ENCODE measurements at places on chromosomes 2 and 18. TPM values are rescaled to one million over a fixed set of nuclear protein-coding genes. Genes with fewer than 3 reads are reported as not detected.

The EGR4 gene
- 0.05 TPM for total RNA-seq

The MREG gene
- 19.7 TPM for total RNA-seq

DNA sequence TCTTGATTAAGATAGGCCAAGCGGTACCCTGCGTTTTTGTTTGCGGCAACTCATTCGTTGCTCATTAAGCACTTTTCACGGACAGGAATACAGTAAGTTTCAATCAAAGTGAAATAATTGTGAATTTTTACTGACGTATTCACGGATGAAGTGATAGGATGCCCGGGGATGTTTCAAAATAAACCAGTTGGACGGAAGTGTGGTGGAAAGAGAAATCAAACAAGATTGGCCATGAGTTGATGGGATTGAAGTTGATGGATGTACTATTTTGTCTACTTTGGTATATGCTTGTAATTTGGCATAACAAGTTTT lies 481 bp downstream of the TMEM177 start:
- no peak for DNase-seq

DNA sequence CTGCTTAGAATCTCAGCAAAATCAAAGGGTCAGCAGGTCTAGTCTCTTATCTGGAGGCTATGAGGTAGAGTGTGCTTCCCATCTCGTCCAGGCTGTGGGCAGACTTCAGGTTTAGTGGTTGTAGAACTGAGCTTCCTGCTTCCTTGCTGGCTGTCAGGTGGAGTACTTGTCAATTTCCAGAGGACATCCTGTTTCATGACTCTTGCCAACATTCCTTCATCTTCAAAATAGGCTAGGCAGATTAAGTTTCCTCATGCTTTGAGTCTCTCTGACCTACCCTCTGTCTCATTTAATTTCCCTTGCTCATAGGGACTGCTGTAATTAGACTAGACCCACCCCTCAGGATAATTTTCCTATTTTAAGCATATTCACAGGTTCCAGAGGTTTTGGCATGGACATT lies 562.6 kb downstream of the SPAG16 start:
- DNase-seq, result no peak

DNA sequence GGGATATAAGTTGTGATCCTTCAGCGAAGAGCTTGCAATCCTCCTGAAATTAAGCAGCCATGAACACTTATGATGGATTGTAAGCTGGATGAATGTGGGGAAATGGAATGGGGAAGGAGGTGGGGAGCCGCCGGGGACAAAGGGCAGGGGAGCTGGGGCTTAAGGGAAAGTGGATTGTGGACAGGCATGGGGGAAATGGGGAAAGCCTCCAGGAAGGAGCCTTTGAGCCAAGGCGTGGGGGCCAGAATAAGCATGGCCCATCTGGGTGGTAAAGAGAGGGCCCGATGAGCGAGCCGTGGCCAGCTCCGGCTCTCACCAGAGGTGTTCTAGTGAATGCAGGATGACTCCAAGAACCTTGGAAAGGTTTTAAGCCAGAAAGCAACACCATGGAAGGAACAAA lies 124.0 kb downstream of the SMAD7 start:
- no peak for DNase-seq

DNA sequence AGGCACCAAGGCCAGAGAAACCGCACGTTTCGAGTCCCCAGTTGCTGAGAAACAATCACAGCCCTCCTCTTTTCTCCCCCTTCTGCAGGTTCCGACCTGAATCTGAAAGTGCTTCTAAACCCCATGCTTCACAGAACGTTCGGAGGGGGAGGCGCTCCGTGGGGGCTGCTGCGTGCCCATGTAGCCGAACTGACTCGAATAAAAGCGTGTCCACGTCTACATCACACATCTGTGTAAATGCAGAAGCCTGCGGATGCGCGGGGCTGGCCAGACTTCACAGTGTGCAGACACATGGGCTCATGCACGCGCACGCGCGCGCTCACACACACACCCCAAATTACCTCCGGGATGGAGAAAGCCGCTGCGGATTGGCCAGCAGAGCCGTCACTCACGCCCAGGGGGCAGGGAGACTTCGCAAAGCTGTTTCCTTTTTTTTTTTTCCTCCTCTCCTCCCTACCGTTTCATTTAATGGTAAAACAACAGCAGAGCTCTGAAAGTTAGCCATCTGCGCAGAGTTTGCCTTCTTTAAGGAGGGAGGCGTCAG lies 2.3 kb downstream of the ZNF516 start:
- peak; percentile 100 for DNase-seq

- DNase-seq, result no peak
Observed at GRCh38 chr2:160941290-160941846, 218.9 kb upstream of the TANK start.

GRCh38 chr2:27249891-27250651 lies 12.8 kb downstream of the SLC30A3 start:
- peak; percentile 42 for DNase-seq

GRCh38 chr2:225317186-225317585 lies 82.3 kb upstream of the NYAP2 start:
- no peak for DNase-seq

GRCh38 chr18:66728951-66729350 lies 125.1 kb upstream of the CDH19 start:
- DNase-seq, result no peak

The REEP1 gene
- 0.38 TPM for total RNA-seq

DNA sequence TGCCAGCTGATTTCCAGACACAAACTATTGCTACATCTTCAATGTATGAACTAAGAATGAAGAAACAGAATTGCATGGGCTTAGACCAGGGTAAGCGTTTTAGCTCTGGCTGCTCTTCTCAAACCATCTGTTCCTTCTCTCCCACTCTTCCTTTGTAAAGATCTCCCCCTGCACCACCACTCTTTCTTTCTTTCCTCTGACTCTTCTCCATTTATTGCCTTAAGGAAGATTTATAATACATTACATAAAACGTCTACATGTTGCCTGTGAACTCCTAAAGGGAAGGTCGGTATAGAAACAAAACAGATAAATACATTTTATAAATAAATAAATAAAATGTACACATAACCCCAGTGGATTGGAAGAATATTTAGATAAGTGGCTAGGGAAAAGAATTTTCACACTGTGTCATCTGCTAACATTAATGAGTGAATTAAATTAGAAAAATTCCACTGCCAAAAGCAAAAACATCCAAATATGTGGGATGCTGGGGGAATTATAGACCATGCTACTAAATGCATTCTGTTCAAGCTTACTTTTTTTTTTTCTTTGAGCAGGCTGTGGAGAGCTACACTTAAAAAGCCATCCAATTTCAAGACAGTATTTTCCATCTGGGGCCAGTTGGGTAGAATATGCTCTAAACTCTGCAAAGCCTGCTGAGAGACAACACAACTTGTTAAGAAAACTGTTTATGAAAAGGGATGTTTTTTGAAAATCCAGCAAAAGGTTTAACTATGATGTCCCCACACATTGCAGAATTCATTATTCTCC lies 41.5 kb downstream of the NCKAP5 start:
- DNase-seq, result no peak

GRCh38 chr2:195489101-195489500 lies 167.9 kb upstream of the SLC39A10 start:
- no peak for DNase-seq

DNA sequence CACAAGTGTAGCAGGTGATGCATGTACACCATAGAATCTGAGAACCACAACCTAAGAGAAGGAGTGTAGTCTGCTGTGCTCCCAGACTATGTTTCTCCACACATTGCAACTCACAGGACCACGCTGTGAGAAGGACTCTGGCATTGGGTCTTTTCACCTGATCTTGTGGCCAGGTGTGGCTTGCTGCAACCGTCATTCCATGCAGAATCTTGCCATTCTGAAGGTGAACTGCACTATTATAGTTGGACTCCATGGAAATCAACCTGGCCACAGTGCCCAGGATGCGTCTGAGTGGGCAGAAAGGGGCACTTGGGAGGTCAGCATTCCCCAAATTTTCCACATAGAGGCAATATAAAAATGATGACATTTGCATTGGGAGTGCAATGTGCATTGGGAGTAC lies 122.2 kb downstream of the CAPN13 start:
- no peak for DNase-seq

The MC5R gene
- 0.61 TPM for total RNA-seq

DNA sequence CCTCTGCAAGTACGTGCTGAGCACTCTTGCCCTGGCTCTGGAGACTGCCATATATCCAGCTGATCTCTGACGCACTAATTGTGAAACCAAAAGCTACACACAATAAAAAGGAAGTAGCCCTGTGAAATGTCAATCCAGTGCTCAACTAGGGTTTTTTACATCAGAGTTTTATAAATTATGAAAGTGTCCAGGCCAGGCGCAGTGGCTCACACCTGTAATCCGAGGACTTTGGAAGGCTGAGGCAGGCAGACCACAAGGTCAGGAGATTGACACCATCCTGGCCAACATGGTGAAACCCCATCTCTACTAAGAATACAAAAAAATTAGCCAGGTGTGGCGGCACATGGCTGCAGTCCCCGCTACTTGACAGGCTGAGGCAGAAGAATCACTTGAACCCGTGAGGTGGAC lies 24.5 kb upstream of the PEX13 start:
- no peak for DNase-seq

DNA sequence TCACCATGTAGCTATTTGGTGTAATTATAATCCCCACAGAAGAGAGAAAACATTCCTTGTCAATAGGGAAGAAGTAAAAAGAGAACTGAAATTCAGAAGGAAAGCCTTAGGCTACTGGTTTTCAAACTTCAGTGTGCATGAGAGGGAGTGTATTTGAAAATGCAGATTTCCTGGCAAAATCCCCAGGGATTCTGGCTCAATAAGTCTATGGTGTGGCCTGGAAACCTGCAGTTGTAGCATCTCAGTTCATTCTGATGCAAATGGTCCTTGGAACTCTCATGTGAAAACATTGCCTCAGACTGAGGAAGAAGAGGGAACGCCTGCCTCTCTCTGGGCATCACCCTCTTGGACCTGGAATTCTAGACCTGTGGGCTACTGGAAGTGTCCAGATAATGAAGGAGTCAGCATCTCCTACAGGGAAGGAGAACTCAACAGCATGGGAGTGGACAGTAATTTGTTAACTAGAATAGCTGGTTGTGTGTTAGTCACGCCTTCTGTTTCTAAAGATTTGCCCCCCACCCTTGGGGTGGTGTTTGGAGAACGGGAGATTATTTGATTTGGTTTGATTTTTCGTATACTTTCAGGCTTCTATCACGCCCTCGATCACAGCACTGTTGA lies 21.3 kb downstream of the COL4A3 start:
- no peak for DNase-seq

- no peak for DNase-seq
Observed at GRCh38 chr2:112093216-112093615, 38.1 kb downstream of the TMEM87B start.

Data from thymus (tissue), 14 donors.